ENCODE measurements at places on chromosomes 7 and 10.

GRCh38 chr10:79116801-79117723 lies 48.3 kb downstream of the ZMIZ1 start:
- DNase-seq: no peak

- DNase-seq: no peak
Observed at GRCh38 chr10:22997096-22997495, 69.2 kb downstream of the ARMC3 start.

DNA sequence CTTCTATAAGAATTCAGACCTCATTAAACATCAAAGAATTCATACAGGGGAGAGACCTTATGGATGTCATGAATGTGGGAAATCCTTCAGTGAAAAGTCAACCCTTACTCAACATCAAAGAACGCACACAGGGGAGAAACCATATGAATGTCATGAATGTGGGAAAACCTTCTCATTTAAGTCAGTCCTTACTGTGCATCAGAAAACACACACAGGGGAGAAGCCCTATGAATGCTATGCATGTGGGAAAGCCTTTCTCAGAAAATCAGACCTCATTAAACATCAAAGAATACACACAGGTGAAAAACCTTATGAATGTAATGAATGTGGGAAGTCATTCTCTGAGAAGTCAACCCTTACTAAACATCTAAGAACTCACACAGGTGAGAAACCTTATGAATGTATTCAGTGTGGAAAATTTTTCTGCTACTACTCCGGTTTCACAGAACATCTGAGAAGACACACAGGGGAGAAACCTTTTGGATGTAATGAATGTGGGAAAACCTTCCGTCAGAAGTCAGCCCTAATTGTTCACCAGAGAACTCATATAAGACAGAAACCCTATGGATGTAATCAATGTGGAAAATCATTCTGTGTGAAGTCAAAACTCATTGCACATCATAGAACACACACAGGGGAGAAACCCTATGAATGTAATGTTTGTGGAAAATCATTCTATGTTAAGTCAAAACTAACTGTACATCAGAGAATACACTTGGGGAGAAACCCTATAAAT lies 24.1 kb downstream of the ZNF37A start:
- no peak for DNase-seq

- DNase-seq: no peak
Observed at GRCh38 chr7:132904209-132904608, 177.7 kb downstream of the CHCHD3 start.

GRCh38 chr10:70534281-70534680 lies 55.7 kb downstream of the PALD1 start:
- DNase-seq: no peak

GRCh38 chr7:7968544-7969305 lies at the start of gene GLCCI1:
Gene GLCCI1 (plus strand): TSS chr7:7968796. CDS start chr7:7969351, 555 bp downstream.
- peak; percentile 95 for DNase-seq

DNA sequence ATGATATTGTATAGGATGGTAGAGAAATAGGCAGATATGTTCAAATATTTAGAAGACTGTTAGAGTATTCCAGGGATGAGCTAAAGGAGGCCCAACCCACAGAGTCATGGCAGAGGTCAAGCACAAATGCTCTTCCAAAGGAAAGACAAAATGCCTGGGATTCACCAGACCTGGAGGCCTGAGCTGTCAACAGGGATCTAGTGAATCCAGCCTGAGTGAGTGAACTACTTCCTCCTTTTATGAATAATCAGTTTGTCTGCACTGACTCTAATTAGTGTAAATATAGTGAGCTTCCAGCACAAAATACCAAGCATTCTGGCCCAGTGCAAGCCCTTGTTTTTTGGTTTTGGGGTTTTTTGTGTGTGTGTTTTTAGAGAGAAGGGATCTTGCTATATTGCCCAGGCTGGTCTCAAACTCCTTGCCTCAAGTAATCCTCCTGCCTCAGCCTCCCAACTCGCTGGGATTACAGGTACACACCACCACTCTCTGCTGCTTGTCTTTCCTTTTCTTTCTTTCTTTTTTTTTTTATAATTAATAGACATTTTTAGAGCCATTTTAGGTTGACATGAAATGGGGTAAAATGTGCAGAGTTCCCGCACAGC lies 244.4 kb downstream of the SKIDA1 start:
- no peak for DNase-seq

- no peak for DNase-seq
Observed at GRCh38 chr10:16586358-16587138, 64.9 kb upstream of the C1QL3 start.

DNA sequence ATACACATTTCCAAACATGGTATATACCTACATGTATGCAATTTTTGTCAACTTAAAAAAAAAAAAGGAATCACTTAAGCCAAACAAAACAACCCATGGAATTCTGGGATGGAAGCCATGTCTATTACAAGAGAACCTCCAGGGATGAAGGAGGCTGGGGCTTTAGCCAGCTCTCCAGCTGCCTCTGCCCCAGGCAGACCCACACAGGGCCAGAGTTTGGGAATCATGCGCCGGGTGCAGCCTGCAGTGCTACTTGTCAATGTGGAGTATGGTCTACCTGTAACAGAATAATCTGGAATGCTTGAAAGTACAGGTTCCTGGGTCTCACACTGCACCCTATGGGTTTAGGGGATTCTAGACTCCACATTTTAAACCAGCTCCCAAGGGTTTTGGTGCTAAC lies 10.8 kb downstream of the ATP6V0E2 start:
- DNase-seq: no peak

- no peak for DNase-seq
Observed at GRCh38 chr10:127919418-127920271, 12.7 kb downstream of the PTPRE start.

DNA sequence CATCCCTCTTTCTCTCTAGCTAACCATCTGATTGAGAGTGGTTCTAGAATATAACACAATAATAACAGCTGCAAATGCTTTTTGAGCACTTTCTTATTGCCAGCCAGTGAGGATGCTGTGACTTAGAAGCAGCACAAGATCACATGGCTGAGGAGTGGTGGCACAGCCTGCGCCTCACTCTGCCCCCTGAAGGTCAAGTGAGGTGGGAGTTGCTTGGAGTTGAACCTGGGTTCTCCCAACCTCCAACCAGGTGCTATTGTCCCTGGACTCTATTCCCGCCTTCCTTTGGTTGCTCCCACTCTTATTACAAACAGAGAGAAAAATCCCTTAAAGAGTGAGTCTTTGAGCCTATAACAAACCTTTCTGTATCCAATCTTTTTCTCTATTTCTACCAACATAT lies 280.3 kb upstream of the PODXL start:
- DNase-seq: no peak

GRCh38 chr10:77361426-77361825 lies 276.2 kb downstream of the KCNMA1 start:
- DNase-seq: no peak

DNA sequence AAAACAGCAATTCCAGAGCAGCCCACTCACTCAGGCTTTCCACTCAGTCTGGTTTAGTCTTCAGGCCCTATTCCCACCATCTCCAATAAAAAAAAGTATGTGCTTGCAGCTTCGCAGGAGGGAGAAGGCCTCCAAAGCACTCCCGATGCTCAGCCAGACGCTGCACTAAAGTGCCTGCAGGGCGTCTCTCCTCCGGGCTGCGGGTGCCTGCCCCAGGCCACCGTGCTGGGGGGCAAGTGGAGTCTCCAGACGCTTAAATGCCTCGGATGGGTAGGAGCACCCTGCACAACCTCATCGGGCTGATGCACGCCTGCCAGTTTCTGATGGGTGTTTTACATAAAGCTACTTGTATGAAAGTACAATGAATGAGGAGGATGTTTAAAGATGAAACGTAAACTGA lies 31.3 kb upstream of the NCAPG2 start:
- no peak for DNase-seq

DNA sequence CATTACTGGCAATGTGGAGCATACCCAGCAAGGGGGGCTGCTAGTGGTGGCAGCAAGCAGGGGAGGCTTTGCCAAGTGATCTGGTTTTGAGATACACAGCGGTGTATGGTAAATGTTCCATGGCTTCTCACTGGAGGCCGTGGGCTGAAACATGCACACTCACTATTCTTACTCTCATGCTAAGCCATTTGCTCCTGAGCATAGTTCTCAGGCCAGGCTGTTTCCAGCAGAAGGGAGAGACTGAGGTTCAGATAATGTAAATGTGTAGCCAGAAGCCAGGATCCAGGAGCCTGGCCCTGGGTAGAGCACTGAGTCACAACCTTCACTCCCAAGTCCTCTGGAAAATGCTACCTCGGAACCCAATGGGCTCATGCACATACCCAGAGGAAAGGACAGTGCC lies 757.9 kb downstream of the GRID1 start:
- no peak for DNase-seq

- DNase-seq: no peak
Observed at GRCh38 chr10:48389846-48390557, 83.5 kb downstream of the MAPK8 start.

GRCh38 chr7:65325793-65326432 lies 47.7 kb upstream of the ZNF92 start:
- no peak for DNase-seq

GRCh38 chr10:19922236-19922963 lies 106.2 kb downstream of the PLXDC2 start:
- no peak for DNase-seq

- DNase-seq: no peak
Observed at GRCh38 chr10:73494877-73495225, 973 bp downstream of the PPP3CB start.

GRCh38 chr7:39898867-39899266 lies 51.2 kb upstream of the CDK13 start:
- DNase-seq: no peak

DNA sequence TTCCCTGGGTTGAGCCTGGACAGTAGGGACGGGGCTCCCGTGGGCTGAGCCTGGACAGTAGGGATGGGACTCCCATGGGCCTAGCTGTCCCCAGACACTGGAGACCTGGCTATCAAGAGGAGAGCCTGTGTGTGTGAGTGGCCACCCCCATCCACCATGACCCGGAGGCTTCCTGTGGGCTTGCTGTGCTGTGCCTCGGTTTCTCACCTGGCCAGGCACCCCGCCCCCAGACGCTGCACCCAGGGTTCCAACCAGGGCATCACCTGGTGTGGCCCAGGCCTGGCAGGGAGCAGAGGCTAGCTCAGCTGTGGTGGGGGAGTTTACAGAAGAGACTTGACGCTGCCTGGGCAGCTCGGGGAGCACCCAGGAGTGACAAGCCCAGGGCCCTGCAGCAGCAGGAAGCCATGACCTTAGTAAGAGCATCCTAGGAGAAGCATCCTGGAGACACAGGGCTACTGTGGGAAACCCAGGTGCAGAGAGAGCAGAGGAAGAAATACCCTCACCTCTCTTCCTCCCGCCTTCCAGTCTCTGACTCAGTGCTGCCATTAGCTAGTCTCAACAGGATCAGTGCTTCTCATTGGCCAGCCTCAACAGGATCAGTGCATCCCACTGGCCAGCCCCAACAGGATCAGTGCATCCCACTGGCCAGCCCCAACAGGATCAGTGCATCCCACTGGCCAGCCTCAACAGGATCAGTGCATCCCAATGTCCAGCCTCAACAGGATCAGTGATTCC lies 61.0 kb downstream of the PDGFA start:
- DNase-seq: no peak

GRCh38 chr10:117463545-117463920 lies 79.0 kb upstream of the EMX2 start:
- DNase-seq: no peak

DNA sequence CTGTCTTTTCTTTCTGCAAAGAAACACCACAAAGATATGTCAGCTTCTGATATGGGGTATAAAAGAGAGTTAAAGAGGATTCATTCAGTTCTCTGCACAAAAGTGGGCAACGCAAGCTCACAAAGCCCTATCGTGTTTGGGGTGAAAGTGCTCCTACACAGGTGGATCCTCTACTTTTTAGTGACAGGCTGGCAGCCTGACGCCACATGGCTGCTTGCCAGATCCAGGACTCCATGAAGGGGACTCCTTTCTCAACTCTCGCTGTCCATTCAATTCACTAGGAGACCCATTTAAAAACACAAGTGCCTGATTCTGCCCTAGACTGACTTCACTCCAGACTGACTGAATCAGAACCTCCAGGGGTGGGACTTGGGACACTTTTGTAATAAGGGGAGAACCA lies 8.0 kb downstream of the PARP12 start:
- DNase-seq: no peak

- no peak for DNase-seq
Observed at GRCh38 chr7:159034988-159035387, 109.7 kb downstream of the VIPR2 start.

GRCh38 chr10:7388602-7389001 lies 22.2 kb downstream of the SFMBT2 start:
- no peak for DNase-seq

- no peak for DNase-seq
Observed at GRCh38 chr7:103379270-103379975, 32.0 kb downstream of the PSMC2 start.

DNA sequence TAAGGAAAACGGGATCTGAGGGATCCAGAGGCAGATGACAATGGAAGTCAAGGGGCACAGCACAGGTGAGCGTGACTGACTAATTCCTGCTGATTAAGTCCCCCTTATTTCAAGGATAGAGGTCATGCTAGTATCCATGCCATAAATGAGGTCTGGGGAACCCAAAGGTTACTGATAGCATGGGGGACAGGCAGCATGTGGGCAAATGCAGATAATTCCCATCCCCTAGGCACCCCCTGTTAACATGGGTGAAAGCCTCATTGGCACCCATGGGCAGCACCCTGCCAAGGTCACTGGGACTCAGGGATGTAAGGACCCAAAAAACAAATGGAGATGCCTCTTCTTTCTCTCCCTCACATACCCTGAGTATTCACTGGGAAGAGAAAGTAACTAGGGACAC lies 139.7 kb downstream of the WDR11 start:
- DNase-seq: no peak

GRCh38 chr7:142767451-142767850 lies 3.3 kb upstream of the PRSS2 start:
- no peak for DNase-seq

DNA sequence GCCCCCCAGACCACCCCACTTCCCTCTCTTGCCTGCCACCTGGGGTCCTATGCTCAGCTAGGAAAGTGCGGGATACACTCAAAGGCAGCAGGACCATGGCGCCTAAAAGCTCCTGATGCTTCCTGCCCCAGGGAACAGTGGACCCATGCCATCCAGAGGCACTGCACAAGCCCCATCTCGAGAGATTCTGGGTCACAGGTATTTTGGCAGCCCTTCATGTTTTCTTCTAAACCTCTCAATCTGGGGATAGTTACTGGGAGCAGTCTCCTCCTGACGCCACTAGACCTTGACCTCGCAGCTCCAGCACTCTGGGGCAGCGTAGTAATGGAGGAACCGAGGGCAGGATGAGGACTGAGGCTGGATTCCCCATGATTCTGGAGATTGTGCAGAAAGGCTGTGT lies 107.1 kb downstream of the GRK5 start:
- no peak for DNase-seq

DNA sequence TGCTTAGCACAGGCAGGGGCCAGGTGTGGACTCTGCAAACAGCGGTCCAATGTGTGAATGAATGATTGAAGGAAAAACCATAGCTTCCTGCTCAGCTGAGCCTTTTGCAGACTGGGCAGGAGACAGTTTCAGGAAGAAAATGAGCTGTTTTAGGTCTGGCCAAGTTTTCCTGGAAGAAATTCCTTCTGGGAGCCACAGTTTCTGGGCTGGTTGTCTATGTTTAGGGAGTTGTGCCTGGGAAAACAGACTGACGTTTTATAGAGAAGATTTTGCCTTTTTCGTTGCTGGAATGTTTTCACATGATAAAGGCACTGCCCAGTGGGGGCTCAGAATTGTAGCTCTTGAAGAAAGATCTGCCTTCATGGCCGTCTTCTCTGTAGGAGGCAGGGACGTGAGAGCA lies 255.1 kb downstream of the CCSER2 start:
- no peak for DNase-seq
